ENCODE measurements at places on chromosomes 3 and 15. TPM values are rescaled to one million over a fixed set of nuclear protein-coding genes. Genes with fewer than 3 reads are reported as not detected.

Gene CXCR6
- total RNA-seq = not detected

Gene GOLGA8M
- not detected for total RNA-seq

Gene SHC4
- 2.2 TPM for total RNA-seq

Gene RLBP1
- total RNA-seq = not detected

Gene EFHB
- total RNA-seq = 1.1 TPM

Gene SSUH2
- total RNA-seq = not detected

Gene SUCNR1
- total RNA-seq = 4.5 TPM

Gene PEX5L
- 0.27 TPM for total RNA-seq

Gene MESP1
- 0.49 TPM for total RNA-seq

Gene FGF7
- 97.7 TPM for total RNA-seq

Gene SYNPR
- total RNA-seq = not detected

Measured in fibroblast of the aortic adventitia (primary cell).